NCI-H524 (cell line): ENCODE measurements at places on chromosomes 2 and 18.

DNA sequence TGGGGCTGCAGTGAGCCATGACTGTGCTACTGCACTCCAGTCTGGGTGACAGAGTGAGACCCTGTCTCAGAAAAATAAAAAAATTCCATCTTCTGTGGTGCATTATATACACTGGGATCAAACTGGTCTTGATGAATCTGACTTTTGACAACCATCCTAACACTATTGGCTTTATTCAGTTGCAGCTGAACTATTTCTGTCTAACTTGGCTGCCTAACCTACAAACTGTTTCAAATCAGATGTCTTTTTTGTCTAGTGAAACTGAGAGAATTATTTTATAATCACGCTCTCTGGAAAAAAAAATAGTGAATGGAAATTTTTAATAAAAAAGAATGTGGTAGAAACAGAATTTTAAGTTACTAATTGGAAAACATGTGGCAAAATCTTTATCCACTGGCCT lies 15.0 kb downstream of the CTLA4 start:
- no peak for DNase-seq

DNA sequence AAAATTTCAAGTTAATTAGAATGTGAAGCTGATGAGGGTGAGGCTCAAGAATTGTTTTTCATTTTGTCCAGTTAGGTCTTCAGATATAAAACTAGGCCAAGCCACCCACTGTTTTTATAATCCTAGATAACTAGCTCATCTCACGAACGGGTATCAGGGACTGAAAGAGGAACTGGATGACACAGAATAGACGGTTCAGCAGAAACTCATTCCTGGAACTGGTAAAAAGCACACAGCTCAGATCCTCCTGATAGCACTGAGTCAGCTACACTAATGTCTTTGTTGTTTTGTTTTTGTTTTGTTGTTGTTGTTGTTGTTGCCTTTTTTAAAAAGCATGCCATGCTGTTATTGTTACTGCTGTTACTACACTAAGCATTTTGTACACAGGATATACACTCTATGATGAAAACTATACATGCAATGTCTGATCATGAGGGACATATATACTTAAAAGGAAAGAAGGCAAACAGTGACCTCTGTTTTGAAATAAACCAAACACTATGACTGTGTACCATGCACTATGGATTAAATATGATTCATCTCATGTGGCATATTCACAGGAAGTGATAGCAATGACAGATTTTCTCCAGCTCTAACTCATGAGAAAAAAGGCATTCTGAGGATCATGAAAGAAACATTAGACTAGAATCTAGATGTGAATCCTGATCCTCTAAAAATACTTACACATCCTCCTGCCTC lies 437.6 kb downstream of the NCKAP5 start:
- DNase-seq, result no peak

GRCh38 chr2:45191976-45192375 lies 182.7 kb upstream of the SIX2 start:
- DNase-seq, result no peak

DNA sequence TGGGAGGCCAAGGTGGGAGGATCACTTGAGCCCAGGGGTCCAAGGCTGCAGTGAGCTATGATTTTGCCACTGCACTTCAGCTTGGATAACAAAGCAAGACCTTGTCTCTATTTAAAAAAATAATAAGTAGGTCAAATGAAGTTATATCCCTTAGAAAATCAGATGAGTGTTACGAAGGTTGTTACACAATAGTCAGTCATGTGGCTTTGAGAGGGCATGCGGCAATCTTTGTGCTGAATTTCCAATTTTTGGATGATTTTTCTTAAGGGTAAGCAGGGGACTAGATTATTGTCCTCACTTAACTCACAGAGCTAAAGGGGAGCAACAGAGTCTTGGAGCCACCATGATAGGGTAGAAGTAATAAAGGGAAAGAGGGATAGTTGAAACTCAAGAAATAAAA lies 71.8 kb downstream of the B3GNT2 start:
- no peak for DNase-seq

GRCh38 chr2:37287966-37288365 lies 36.7 kb downstream of the PRKD3 start:
- peak; percentile 48 for DNase-seq

- DNase-seq, result no peak
These were observed 148.8 kb upstream of the HS6ST1 start for GRCh38 chr2:128467321-128467969.

DNA sequence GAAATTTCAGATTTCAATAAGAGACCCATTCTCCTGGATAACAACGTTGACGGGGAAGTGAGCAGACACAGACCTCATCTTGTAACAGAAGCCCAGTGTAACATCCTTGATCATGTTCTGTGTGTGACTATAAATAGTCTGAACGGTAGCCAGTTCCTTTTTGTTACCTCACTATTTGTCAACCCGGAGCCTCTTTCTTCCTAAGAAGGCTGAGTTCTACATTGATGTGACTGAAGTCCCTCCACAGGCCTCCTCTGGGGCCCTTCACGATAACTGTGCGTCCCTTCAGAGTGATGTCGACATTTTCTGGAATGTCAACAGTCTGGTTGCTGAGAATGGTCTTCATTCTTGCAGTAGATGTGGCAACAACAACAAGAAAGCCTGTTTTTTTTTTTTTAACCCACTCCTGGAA lies 6.3 kb upstream of the PLEKHM3 start:
- DNase-seq, result no peak

DNA sequence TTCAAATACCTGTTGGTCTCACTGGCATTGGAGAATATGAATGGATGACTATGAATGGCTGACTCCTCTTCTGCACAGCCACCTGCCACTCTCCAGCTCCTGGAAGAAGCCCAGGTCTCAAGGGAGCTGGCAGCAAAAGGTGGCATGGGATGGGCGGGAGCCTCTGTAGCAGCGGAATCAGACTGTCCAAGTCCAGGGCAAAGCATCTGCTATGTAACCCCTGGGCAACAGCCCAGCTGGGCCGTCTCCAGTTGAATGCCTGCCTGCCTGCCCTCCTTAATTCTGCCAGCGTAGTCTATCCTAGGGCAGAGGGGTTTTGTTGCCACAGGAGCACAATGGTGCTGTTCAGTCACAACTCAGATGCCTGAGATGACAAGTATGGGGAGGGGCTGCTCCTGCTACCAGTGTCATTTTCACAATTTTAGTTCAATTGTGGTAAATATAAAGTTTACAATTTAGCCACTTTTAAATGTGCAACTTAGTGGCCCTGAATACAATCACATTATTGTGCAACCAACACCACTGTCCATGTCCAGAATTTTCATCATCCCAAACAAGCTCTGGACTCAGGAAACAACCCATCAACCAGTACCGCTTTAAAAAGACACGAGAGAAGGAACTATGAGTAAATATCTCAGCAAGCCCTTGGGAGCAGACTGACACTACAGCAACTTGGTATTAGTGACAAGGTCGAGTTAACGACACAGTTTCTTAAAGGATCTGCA lies 115.2 kb downstream of the MYO5B start:
- peak; percentile 51 for DNase-seq

DNA sequence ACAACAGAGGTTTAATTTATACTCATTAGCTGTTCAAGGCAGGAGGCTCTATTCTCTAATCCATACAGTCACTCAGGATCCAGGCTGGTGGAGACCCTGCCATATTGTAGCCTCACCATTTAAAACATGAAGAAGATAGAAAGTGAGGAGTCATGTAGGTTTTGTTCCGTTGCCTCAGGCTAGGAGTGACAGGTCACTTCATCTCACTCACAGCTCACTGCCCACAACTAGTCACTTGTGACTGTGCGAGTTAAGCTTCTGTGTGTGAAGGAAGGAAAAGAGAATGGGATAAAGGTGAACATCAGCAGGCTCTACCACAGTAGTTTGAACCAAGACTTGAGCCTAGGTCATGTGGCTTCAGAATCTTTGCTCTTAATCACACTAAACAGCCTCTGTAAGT lies 9.0 kb upstream of the IGFBP2 start:
- no peak for DNase-seq

GRCh38 chr2:207768866-207769596 lies 675 bp downstream of the FZD5 start:
- DNase-seq, result no peak

- no peak for DNase-seq
These were observed 1.4 kb upstream of the HPCAL1 start for GRCh38 chr2:10300997-10301940.

- no peak for DNase-seq
These were observed 22.5 kb downstream of the ELMOD3 start for GRCh38 chr2:85377083-85377482.

DNA sequence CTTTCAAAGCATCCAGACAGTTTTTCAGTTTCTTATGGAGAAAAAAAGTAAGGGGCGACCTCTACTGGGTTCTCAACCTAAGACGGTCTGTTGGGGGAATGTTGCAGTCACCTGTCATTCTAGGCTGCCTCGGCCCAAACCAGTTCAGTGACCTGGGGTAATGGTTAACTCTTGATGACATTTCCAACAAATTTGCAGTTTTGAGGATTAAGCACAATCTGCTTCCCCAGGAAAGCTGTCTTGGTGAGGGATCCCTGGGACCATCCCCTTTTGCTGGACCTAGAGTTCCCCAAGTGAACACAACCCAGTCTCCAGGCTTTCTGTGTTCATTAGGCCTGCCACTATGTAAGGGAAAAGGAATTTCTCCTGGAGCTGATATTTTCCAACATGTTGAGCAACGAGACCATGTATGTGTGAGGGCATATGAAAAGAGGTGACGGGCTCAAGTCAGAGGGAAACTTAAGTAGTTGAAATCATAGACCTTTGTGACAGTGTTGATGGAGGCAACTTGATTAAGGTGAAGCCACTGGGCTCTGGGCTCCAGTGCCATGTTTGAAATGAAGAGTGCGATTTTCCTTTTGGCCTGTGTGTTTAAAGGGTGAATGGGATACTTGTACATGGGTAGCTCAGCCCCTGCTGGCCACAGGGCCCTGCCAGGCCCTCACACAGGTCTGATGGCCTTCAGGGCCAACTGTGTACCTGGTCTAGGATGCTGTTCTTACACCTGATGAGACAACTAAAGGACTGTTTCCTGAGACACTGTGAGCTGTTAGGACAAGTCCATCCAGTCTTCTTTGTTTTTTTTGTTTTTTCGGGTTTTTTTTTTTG lies 27.0 kb downstream of the FOSL2 start:
- DNase-seq, result no peak

DNA sequence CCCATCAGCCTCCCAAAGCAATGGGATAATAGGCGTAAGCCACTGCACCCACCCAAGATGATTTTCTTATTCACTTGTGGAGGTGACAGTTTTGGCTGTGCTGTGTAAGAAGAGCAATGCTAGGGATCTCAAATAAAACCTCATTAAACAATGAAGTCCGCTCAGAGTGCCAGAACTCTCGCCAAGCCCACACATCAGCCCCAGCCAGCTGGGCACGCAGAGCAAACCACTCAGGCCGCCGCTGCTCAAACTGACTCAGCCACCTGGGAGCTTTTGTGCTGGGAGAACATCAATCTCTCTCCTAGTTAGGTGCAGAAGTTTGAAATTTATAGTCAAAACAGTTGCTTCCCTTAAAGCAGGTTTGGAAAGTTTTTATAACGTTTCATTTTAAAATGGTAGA lies 47.6 kb downstream of the RNF152 start:
- no peak for DNase-seq
